Fibroblast of skin of right biceps (primary cell): ENCODE measurements at places on chromosomes 4 and X.

- no peak for DNase-seq
Measured at GRCh38 chrX:46715530-46715929, 43.4 kb downstream of the SLC9A7 start.

DNA sequence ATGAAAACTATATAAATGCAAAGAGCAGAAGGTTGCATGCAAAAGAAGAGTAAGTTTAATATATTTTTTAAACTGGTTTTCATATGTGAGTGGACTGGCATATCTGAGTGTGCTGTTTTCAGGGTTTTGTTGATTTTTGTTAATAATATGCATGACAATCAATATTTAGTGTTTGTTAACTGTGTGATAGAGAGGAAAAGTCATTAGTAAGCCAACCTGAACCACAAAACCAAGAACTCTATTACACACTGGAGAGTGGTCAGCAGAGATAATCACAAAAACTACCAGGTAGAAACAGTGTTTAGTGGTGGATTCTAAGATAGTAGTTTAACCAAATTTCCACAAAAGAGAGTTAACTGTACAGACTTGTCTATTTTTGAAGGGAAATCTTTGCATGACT, 396.9 kb downstream of the GASK1B start:
- DNase-seq = no peak

DNA sequence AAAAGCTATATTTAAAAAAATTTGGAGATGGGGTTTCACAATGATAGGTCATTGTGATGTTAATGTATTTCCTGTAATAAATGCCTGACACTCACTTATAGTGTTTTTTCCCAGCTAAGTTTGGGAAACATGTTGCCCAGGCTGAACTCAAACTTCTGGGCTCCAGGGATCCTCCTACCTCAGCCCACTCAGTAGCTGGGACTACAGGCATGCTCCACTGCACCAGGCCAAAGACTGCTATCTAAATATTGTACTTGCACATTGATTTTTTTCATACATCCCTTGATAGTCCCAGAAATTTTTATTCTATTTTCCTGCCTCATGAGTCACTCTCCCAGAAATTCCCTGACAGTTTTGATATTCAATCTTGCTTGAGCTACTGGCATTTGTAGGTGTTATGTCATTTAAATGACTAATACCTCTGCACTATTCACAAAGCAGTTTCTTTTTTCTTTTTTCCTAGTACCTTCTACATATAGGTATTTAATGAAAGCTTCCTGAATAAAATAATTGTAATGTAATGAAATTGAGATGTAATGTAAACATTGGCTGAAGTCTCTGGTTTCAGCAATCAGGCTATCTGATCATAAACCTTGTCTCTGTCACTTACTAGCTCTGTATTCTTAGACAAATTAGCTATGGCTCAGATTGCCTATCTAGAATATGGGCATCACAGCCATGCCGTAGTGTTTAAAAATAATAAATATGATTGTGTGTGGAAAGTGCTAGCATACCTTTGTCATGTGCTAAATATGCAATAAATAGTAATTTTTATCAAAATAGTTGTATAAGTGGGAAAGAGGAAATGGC, 1973.0 kb upstream of the AGA start:
- peak; percentile 28 for DNase-seq

DNA sequence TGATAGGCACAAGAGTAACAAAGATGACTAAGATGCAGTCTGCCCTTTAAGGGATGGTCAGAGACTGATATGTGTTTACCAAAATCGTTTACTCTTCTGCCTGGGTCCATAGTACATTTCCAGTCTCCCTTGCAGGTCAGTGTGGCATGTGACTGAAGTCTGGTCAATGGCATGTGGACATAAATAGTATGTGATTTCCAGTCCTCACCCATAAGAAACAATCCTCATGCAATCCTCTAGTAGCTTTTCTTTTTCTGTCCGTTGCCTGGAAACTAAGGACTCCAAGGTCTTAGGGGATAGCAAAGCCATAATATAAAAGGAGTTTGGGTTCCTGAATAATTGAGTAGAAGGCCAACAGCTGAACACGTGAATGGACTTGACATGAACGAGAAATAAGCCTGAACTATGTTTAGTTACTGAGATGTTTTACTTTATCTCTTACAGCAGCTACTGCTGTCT, 1.1 kb downstream of the SLC9B2 start:
- no peak for DNase-seq

DNA sequence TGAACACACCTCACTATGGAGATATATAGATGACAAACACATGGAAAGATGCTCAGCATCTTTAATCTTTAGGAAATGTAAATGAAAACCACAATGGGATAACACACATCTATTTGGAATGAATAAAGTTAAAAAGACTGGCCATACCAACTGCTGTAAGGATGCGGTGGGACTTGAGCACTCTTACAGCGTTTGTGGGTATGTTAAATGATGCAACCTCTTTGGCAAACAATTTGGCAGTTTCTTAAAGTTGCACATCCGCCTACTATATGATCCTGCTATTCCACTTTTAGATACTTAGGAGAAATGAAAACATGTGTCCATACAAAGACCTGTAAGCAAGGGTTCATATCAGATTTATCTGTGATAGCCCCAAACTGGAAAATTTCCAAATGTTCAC, 50.7 kb downstream of the MRPL1 start:
- peak; percentile 30 for DNase-seq

GRCh38 chrX:136623396-136623795, 24.6 kb upstream of the CD40LG start:
- DNase-seq = no peak

- DNase-seq = no peak
Measured at GRCh38 chr4:117514391-117515175, 429.2 kb upstream of the TRAM1L1 start.

GRCh38 chr4:48337731-48338130, 3.6 kb upstream of the SLAIN2 start:
- no peak for DNase-seq

GRCh38 chr4:40721730-40722171, 28.0 kb upstream of the NSUN7 start:
- peak; percentile 12 for DNase-seq

- peak; percentile 60 for DNase-seq
Measured at GRCh38 chrX:2463973-2464676, 36.7 kb downstream of the DHRSX start.

DNA sequence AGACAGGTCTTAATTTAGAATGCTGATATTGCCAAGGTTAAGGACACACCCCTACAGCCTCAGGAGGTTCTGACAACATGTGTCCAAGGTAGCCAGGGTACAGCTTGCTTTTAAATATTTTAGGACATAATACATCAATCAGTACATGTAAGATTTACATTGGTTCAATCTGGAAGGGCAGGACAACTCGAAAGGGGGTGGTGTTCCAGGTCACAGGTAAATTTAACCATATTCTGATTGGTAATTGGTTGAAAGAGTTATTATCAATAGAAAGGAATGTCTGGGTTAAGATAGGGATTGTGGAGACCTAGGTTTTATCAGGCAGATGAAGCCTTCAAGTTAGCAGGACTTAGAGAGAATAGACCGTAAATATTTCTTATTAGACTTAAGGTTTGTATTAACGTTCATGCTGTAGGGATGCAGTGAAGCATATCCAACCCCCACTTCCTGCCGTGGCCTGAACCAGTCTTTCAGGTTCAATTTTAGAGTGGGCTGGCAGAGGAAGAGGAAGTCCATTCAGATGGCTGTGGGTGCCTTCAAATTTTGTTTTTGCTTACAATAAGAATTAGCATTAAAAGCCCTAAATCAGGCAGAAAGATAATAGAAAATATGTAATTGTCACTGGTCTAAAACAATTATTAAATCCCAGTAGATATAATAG, 136.5 kb upstream of the GALNTL6 start:
- DNase-seq = no peak

- no peak for DNase-seq
Measured at GRCh38 chrX:93875621-93876282, 201.7 kb downstream of the FAM133A start.

- no peak for DNase-seq
Measured at GRCh38 chrX:71256051-71256450, 2.1 kb upstream of the ZMYM3 start.

- no peak for DNase-seq
Measured at GRCh38 chr4:24000470-24000831, 110.6 kb upstream of the PPARGC1A start.

GRCh38 chr4:125677665-125678307, 363.0 kb downstream of the FAT4 start:
- DNase-seq = no peak

GRCh38 chr4:101259876-101260275, 87.5 kb downstream of the PPP3CA start:
- peak; percentile 15 for DNase-seq

- DNase-seq = no peak
Measured at GRCh38 chrX:40446921-40447320, 133.8 kb upstream of the ATP6AP2 start.

- DNase-seq = peak; percentile 48
Measured at GRCh38 chr4:152356428-152357034, 179.4 kb downstream of the FBXW7 start.

GRCh38 chr4:6448476-6449170, 23.8 kb downstream of the PPP2R2C start:
- DNase-seq = no peak

GRCh38 chr4:182683661-182684060, 233.5 kb downstream of the DCTD start:
- DNase-seq = peak; percentile 34

- peak; percentile 98 for DNase-seq
Measured at GRCh38 chr4:48909697-48910096, 3.1 kb upstream of the OCIAD2 start.

DNA sequence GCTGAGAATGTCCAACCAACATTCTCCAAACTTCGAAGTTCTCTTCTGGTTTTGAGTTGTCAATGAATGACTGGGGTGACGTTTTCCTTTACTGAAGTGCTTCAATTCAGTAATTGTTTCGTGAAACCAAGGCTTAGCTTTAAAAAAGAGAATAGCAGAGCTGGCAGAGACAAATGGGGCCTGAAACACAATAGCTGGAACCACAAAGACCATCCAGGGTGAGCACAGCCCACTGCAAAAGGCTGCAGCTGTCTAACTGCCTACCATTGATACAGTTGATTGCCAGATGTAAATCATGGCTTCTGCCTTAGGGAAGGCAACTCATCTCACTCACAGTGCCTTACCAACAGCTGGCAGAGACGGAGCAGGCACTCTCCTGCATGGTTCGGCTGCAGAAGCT, 78.7 kb upstream of the ZNF518B start:
- no peak for DNase-seq

GRCh38 chrX:73647212-73647611, 84.2 kb downstream of the CHIC1 start:
- DNase-seq = no peak

GRCh38 chrX:48933757-48934156, 14.9 kb upstream of the PIM2 start:
- DNase-seq = no peak

GRCh38 chrX:10666102-10666501, 45.7 kb upstream of the MID1 start:
- DNase-seq = no peak

GRCh38 chrX:120021927-120022326, 55.6 kb downstream of the RHOXF2B start:
- no peak for DNase-seq

GRCh38 chrX:39161611-39162255, 360.5 kb downstream of the MID1IP1 start:
- DNase-seq = no peak

- DNase-seq = peak; percentile 16
Measured at GRCh38 chr4:123096038-123096437, 173.6 kb upstream of the NUDT6 start.

- DNase-seq = peak; percentile 22
Measured at GRCh38 chrX:9378980-9379696, 85.7 kb upstream of the TBL1X start.

DNA sequence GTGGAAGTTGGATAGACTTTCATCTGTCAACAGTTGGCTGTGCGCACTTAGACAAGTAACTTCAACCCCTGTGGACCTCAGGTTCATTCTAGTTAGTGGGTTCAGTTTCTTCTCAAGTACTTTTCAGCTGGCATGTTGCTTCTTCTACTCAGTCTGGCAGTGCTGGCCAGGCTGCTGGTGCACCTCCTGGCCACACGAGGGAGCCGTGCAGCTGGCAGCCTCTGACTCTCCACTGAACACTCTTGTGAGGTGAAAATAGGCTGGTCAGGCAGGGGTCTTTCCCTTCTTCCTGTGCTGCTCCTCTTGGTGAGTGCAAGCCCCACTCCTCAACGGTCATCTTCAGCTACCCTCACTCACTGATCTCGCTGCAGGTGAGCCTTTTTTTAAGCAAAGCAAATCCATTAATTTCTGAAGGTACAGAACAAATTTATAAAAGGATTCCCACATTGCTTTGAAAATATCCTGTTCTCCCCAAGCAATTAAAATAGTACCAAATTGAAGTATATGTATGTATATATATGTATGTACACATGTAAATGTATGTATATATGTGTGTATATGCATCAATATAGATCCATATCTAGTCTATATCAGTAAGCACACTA, 30.6 kb downstream of the LONRF3 start:
- peak; percentile 14 for DNase-seq

DNA sequence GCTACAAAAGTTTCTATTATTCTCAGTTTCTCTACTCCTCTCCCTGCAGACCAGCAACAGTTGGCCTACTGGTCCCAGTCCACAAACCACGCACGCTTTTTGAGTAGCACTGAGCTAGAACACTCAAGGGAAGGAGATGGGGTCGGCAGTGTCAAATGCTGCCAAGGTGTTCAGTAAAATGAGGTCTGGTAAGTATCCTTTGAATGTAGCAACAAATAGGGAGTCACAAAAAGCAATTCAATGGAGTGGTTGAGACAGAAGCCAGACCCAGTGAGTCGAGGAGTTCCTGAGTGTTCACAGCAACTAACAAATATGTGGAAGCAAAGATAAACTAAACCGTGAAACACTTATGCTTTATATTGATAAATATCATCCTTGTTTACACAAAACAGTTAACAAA, 355.7 kb downstream of the MID1IP1 start:
- no peak for DNase-seq

DNA sequence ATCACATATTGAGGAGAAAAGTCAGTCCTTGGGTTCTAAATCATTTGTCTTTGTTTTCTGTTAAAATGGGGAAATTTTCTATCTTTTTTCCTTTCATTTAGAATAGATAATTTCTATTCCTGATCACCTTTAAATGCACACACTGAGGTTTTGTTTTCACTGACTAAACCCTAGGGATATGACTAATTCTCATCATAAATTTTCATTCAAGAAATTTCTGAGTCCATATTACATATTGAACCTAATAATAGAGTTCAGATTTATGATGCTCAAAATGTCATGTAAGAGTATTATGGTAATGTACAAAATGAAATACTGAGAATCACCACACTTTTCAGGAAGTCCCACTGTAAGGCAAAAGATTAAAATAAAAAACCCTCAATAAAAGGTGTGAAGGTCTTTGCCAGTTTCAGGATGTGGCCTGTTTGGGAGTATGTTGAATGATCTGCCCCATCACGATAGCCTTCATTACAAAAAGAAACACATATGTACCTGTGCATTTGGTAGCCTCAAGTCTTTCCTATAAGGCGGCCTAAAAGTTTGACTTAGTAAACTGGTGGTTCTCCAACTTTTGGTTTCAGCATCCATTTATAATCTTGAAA, 49.4 kb downstream of the LEF1 start:
- no peak for DNase-seq

- DNase-seq = peak; percentile 51
Measured at GRCh38 chr4:186887291-186887700, 163.6 kb upstream of the FAT1 start.
